ENCODE measurements at places on chromosomes 11 and 22.

GRCh38 chr11:84390441-84391078 lies 1104.4 kb upstream of the CCDC90B start:
- DNase-seq = no peak

DNA sequence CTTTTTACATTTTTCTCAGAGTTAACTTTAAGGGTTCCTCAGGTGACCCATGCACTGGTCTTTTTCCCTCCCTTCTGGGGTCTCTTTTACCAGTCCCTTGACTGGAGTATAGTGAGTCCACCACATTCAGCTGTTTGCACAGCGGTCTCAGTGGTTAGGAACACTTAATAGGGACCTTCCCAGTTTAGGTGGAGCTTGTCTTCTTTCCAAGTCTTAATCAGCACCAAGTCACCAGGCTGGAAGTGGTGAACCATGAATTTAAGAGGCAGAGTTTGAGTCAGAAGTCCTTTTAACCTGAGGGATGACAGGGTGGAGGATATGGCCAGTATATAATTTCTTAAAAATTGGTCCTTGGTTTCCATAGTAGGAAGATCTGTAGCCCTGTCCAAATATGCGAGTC lies 349.7 kb upstream of the MPPED2 start:
- no peak for DNase-seq

DNA sequence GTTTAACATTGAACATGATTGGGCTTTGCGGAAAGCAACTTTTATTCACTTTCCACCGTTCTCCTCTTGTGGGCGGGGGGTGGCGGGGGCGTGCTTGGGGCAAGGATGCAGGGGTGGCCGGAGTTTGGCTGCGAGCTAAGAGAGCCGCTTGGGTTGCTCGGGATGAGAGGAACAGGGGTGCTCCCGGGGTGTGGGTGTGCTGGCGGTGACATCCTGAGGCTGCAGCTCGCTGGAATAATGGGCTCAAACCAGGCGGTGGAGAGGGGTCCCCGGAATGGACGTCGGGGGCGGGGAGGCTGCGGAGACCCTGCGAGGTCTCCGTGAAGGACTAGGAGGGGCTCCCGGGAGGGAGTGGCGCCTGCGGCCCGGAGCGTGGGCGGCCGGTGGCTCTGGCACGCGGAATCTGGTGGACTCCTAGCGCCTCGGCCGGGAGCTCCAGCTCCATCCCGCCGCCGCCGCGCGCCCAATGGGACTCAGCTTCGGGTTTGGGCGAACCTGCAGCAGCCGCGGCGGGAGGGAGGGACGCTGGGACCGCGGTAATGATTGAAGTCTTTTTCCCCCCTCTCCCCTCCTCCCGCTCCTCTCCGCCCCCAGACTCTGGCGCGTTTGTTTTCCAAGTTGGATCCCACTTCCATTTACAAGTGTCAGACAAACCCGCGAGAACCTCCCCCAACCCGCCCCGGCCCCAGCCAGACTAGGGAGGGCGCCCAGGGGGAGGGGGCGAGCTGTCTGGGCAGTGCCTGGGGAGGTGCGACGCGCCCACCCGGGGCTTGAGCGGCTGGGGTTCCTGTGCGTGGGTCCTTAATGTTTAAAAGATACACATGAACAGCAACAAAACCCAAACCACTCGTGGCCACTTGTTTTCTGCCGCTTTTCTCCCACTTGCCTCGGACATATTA lies 2.0 kb downstream of the FAT3 start:
- DNase-seq = peak; percentile 18

DNA sequence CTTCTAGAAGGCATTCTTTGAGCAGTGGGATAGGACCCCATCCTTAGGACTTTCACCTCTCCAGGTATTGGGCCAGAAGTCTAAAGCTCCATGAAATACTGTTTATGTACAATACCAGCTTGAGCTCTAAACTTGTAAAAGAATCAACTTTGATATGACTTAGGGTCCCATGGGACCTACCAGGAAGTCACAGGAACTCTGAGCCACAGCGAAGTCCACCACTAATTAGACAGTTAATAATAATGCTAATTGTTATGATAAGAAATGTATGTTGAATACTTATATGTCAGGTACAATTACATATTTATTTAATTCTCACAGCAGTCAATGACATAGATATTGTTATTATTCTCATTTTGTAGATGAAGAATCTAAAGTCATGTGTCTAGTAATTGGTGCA lies 35.3 kb downstream of the STIM1 start:
- no peak for DNase-seq

GRCh38 chr11:34405079-34405858 lies 33.5 kb upstream of the CAT start:
- DNase-seq = peak; percentile 71

All from AG10803 (cell line).